ENCODE measurements at places on chromosomes 11 and 22.

GRCh38 chr11:35539781-35540281 lies 14.4 kb upstream of the PAMR1 start:
- DNase-seq, result no peak

GRCh38 chr11:60367009-60367408 lies 11.3 kb upstream of the MS4A7 start:
- no peak for DNase-seq

GRCh38 chr22:31650391-31650790 lies 11.6 kb downstream of the PISD start:
- DNase-seq, result no peak

GRCh38 chr11:60862171-60862570 lies 5.2 kb upstream of the ZP1 start:
- DNase-seq, result no peak

GRCh38 chr11:7628660-7629059 lies 44.6 kb downstream of the CYB5R2 start:
- DNase-seq, result no peak

DNA sequence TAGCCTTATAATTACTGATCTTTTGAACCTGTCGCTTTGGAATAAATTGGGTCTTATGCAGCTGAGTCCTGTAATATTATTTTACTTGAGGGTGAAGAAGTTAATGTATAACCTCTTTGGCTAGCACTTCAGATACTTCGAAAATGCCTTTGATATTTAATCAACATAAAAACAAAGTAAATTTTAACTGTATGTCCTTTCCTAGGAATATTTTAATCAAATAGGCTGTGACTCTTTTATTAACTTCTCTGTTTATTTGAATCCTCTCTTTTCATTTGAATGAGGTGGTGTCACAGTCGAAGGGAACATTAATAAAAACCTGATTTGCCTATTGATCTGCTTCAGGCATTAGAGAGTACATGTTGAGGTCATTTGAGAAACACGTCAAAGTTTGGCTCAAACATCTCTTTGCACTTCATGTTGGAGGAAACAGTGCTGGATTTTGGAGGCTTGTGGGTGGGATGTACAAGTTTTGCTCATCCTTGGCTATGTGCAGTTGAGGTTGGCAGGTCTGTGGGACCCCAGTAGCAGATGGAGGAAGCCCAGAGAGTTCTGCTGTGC lies 143.6 kb downstream of the NCAM1 start:
- DNase-seq, result no peak

DNA sequence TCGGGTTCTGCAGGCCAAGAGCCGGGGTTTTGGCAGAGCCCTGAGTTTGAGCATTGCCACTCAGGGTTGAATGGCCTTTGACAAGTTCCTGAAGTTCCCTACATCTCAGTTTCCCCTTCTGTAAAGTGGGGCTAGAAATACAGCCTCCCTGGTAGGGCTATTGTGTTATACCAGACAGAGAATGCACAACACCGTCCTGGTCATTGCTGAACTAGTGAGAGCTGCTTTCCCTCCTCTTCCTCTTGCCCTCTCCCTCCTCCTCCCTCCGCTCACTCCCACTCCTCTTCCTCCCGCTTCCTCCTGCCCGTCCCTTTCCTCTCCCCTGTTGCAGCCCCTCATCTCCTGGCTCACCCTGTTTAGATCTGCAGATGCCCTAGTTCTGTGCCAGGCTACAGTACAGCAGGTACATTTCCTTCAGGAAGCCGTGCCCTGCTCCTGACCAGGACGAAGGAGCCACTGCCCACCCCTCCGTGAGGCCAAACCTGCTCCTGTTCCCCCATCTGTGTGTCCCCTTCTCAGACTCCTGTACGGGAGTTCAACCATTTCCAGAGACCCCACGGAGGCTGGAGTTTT lies 91.5 kb upstream of the SHANK2 start:
- no peak for DNase-seq

DNA sequence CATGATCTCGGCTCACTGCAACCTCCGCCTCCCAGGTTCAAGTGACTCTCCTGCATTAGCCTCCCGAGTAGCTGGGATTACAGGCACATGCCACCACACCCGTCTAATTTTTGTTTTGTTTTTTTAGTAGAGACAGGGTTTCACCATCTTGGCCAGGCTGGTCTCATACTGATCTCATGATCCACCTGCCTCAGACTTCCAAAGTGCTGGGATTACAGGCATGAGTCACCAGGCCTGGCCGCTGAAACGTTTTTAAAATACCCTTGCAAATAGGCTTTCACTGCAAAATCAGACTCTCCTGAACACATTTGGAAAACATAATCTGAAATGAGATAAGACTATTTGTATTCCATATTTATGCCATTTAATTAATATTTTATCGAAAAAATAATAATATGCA lies 826.1 kb upstream of the CNTN5 start:
- no peak for DNase-seq

DNA sequence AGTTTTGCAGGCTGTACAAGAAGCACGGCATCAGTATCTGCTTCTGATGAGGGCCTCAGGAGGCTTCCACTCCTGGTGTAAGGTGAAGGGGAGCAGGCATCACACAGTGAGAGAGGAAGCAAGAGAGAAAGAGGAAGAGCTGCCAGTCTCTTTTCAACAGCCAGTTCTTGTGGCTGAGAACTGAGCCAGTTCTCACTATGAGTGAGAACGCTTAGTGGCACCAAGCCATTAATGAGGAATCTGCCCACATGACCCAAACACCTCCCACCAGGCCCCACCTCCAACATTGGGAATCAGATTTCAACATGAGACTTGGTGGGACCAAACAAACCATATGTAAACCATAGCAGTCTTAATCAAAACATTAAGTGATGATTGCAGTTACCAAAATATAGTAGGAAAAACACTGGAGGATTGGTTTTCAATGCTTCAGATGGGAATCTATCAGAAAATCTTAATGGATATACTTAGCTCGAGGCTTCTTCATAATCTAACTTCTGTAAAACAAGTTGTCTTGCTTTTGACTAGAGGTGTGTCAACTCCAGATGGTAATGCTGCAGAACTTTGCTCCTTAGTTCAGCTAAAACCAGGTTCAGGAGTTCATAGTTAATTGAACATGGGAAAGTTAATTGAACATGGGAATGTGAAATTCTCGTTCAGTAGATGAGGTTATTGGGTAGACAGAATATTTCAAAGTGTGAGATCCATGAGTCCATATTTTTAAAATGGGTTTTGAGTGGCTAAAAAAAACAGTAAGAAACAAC lies 12.2 kb downstream of the FAR1 start:
- no peak for DNase-seq

- DNase-seq, result no peak
These were observed 38.4 kb upstream of the CWF19L2 start for GRCh38 chr11:107496011-107496410.

GRCh38 chr22:45125188-45125587 lies 38.5 kb upstream of the NUP50 start:
- no peak for DNase-seq

DNA sequence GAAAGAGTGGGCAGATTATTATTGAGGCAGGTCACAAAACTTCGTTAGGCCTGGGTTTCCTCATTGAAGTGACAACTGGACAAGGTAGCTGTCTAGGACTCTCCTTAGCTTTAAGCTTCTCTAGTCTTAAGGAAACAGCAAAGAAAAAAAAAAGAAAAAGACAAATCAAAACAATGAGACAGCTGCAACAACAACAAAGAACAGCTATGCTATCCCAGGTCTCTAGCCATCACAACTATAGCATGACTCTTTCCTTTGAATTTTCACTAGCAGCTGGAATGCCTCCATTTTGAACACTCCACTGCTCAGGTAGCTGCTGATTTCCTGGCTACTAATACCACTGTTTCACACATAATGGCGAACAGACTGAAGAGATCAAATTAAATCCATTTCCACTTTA lies 302.4 kb upstream of the SORL1-AS1 start:
- no peak for DNase-seq

DNA sequence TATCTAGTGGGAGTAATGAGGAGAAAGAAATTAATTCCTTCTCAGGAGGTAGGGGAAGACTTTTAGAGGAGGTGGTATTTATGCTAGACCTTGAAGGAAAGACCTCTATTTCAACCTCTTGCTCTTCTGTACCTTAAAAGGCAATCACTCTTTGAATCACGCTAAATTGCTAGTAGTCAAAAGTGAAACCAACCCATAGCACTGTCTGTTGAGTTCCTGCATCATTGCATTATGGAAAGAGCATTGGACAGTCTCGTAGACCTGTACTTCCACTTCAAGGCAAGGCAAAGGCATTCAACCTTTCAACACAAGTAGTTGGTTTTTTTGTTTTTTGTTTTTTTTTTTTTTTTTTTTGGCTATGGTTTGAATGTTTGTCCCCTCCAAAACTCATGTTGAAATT lies 770.4 kb downstream of the ETS1 start:
- DNase-seq, result no peak

GRCh38 chr22:19800761-19801244 lies 40.2 kb downstream of the TBX1 start:
- no peak for DNase-seq

DNA sequence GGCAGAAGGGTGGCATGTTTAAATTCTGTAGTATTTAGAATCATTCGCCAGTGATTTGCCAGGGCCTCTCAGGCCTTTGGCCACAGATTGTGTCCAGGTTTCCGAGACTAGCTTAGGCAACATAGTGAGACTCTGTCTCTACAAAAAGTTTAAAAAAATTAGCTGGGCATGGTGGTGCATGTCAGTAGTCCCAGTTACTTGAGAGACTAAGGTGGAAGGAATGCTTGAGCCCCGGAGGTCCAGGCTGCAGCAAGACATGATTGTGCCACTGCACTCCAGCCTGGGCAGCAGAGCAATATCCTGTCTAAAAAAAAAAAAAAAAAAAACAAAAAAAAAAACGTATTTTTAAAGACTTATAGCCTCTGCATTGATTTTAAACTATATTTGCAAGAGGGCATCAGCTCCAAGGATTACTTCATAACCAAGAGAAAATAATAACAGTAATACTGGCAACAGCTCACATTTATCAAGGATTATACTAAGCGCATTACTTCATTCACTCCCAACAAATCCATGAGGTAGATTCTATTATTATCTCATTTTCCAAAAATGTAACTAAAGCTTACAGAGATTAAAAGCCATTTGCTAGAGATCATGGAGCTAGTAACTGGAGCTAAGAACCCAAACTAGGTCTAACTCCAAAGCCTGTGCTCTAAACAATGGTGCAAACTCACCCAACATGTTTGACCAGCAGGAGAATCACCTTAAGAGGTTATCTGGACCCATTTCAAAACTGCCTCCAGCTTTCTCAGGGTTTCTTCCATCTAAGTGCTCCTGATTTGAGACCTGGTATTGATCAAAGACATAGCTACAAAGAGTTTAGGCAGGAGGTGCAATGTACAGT lies 32.6 kb upstream of the SLC6A5 start:
- no peak for DNase-seq

- no peak for DNase-seq
These were observed 24.6 kb downstream of the IGHMBP2 start for GRCh38 chr11:68928136-68928880.

GRCh38 chr11:44327730-44328129 lies 17.8 kb upstream of the ALX4 start:
- no peak for DNase-seq

- DNase-seq, result no peak
These were observed 437.0 kb downstream of the TBC1D22A start for GRCh38 chr22:47199261-47199978.

- no peak for DNase-seq
These were observed 30.5 kb upstream of the TTLL12 start for GRCh38 chr22:43217285-43218030.

DNA sequence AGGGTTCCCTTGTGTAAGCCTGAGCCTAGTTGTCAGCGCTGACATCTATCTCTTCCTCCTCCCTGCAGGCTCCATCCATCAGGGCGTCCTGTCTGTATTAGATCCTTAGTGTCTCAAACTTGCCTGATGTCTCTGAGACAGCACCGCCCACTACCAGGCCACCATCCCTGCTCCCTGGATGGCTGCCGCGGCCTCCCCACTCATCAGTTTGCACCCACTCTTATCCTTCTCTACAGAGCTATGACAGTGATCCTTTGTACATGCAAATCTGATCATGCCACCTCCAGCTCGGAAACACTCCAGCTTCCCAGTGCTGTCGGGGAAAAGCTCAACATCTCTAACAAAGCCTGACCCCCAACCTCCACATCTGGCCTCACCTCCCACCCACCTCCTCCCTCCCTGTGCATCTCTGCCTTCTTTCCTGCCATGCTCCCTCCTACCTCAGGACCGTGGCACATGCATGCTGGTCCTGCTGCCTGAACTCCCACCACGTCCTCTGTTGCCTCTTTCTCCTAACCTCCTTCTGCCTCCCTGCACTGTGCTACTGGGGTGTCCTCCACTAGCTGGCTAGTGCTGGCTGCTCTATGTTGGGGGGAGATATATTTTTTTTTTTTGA lies 61.6 kb upstream of the EIF3D start:
- peak; percentile 40 for DNase-seq

DNA sequence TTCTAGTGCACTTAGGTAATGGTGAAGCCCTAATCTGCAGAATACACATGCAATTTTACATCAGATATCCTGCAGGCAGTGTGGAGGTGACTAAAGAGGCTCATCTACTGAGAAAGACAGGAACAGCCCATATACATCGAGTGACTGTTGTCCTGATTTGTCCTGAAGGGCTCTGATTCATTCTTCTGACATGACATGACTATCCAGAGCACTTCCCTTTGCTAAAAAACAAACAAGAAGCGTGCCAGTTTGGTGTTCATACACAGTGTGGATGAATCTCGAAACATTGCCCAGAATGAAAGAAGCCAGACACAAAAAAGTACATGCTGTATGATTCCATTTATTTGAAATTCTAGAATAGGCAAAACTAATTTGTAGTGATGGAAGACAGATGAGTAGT lies 48.0 kb upstream of the AMPD3 start:
- DNase-seq, result no peak

DNA sequence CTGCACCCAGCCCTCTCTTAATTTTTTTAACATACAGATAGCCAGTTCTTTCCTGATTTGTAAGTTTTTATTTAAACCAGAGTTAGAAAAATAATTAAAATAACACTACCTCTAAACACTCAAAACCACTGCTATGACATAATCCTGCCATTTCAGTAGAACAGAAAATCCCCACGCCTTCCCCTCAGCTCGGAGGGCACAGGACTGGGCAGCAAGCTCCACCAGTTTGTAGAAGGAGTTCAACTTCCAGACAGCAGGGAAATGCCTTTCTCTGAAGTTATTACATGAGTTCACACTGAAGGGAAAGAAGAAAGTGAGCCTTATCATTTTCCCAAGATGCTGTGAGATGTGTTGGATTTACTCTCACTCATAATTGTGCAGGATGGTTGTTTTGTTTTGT lies 114.4 kb downstream of the MRTFA start:
- no peak for DNase-seq

GRCh38 chr22:29342577-29343312 lies 27.2 kb upstream of the RASL10A start:
- no peak for DNase-seq

GRCh38 chr11:20162824-20163782 lies 2.8 kb upstream of the DBX1 start:
- no peak for DNase-seq

All from caudate nucleus (tissue), 63 donors.